ENCODE measurements at places on chromosomes 7 and 10. TPM values are rescaled to one million over a fixed set of nuclear protein-coding genes. Genes with fewer than 3 reads are reported as not detected.

The NAT16 gene
- not detected for total RNA-seq

The ZNF518A gene
- total RNA-seq, result 4.9 TPM

The CYP26A1 gene
- 0.60 TPM for total RNA-seq

The LRIT1 gene
- not detected for total RNA-seq

The CLCN1 gene
- not detected for total RNA-seq

The TMEM213 gene
- total RNA-seq, result not detected

The MYH16 gene
- total RNA-seq, result 0.64 TPM

Measured in mammary microvascular endothelial cell (primary cell).